Stimulated activated CD4-positive, alpha-beta T cell treated with anti-CD3 and anti-CD28 coated beads, Interleukin-1b, Interleukin-23, amount 100 ng/mL, for 24 hours (primary cell): ENCODE measurements at places on chromosomes 4 and X.

DNA sequence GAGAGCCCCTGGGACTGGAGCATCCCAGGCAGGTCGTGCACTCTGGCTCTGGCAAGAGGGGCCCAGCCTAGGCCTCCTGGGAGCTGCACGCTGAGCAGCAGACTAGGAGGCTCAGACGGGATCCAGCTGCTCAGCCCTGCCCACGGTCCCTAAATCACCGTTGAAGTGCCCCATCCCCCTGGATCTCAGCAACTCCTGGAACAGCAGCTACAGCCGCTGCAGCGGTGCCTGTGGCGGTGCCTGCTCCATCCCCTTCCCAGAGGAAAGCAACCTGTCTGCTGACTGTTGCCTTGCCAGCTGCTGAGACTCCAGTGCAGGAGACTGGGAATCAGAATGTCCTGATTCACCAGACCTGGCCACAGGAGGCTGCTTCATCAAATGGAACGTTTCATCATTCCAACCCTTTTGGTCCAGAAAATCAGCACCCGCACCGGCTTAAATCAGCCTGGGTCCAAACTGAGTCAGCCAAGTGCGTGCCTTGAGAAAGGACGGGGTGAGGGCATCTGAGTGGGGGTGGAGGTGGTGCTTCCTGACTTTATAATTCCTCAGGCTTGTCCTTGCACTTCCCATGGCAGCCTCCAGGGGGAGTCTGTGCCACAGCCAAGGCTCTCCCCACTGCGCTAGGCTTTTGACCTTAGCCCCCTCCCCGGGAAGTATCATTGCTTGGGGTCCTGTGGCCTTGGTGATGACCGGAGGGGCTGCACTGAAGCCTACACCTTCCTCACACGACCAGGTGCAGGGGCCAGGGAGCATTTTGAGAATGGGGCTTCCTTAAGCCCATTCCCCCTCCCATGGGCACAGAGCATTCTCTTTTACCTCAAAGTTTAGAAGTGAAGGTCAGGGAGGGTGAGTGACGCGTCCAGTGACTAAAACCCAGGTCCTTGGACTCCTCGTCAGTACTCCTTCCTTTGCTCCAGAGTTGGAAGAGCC is 6.5 kb downstream of the ZNF185 start:
- DNase-seq, result no peak

DNA sequence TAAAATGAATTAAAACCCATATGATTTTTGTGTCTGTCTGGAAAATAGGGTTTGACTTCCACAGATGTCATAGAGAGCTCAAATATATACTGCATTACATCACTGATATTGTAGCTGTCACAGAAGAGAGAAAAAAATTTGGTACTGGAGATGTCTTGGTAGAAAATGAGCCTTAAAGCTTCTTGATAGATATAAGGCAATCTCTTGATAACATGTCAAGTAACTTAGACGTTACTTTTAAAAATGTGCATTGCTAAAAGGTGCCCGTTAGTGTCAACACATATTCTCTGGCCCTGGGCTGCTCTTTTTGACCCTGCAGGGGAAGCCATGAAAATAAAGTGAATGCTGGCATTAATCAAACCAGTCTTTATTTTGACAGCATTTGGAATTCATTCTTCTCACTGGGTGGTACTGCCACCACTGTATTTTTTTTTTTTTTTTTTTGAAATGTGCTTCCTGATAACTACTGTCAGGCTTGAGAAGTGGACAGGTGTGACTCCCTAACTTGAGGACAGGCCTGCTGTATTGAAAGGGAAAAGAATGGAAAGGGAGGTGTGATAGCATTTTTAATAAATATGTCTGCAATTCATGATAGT is 53.0 kb upstream of the RAPGEF2 start:
- no peak for DNase-seq

DNA sequence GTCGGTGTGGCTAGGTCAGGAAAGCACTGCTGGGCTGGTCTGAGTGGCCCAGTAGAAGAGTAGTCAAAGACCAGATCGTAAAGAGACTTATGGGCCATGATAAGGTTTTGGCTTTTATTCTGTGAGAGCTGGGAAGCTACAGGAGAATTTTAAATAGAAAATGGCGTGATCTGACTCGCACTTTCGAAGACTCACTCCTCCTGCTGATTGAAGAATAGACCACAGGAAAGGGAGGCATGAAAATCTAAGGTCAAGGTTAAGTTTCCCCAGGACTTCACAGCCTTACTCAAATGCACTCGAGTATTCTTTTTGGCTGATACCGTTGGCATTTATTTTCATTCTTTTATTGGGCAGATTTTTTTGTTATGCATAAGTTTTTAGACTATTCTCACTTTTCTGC is 231.4 kb upstream of the ANKRD50 start:
- DNase-seq, result no peak

GRCh38 chr4:119585771-119586170 is 42.8 kb downstream of the PDE5A start:
- DNase-seq, result no peak

DNA sequence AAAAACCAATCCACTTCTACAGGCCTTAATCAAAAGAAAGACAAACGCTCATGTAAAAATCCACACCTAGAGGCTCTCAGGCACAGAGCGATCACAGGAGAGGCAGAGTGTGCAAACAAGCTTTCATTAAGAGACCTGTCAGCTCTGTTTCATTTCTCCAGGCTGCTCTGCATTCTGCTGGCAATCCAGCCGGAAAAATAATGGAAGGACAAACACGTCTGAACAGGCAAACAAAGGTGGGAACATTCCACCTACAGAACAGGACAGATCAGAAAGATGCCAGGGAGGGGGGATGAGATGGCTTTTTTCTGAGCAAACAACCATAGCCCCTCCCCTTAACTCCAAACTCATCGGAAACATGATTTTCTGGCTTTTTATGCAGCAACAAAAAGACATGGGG is 9.7 kb downstream of the SOD3 start:
- no peak for DNase-seq

- DNase-seq, result no peak
These were observed 208.8 kb downstream of the SH2D1A start for GRCh38 chrX:124555036-124555595.

GRCh38 chr4:52643785-52644244 is 15.3 kb downstream of the USP46 start:
- no peak for DNase-seq

GRCh38 chr4:182185491-182185890 is 57.7 kb upstream of the TENM3 start:
- DNase-seq, result no peak

DNA sequence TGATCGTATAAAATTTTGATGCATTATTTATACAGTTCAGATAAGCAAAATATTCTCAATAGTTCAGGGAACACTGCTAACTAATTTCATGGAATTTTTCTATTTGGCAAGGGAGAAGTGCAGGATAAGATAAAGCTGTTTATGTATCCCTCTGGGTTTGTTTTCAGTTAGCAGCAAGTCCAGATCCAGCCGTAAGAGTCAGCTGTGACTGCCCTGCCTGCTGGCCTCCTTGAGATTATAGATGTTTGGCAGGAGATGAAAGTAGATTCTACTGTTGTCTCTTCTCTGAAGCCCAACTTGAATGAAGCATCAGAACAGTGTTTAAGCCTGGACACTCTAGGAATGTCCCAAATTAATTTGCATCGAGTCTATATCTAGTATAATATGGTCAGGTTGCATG is 29.5 kb downstream of the ANTXR2 start:
- no peak for DNase-seq

DNA sequence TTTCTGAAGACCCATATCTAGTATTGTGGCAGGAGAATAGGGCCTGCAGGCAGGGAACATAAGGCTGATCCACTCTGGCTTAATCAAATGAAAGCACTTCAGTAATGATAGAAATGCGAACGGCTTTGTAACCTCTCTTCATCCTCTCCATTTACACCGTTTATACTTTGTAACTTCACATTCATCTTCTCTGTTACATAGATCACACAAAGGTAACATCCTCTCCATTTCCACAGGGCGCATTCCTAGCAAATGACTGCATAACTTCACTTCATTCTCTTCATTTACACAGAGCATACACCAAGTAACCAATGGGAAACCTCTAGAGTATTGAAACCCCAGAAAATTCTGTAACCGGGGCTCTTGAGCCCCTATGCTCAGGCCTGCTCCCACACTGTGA is 65.5 kb upstream of the SLC34A2 start:
- no peak for DNase-seq

DNA sequence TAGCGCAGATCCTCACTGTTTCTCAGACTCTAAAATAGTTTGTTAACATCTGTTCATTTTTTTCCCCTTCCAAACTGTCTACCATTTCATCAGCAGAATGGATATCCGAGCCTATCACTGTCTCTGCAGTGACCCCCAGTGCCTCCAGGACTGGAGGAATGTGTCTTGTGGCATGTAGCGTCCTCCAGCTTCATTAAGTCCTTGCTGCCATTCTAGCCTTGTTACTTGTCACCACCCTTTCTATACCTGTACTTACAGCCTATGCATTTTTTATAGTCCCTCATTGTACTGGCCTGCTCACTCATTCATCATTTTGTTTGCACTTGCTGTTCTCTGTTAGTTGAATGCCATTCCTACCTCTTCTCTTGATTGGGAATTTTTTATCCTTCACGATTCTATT is 179.1 kb downstream of the BMPR1B start:
- no peak for DNase-seq

DNA sequence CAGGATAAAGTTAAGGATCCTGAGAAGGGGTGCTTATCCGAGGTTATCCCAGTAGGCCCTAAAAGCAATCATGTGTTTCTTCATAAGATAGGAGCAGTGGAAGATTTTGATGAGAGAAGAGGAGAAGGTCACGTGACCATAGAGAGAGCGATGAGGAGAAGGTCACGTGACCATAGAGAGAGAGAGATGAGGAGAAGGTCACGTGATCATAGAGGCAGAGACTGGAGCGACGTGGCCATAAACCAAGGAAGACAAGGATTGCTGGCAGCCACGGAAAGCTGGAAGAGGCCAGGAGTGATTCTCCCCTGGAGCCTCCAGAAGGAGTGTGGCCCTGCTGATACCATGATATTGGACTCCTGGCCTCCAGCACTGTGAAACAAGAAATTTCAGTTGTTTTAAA is 38.4 kb upstream of the ZNF518B start:
- DNase-seq, result no peak

DNA sequence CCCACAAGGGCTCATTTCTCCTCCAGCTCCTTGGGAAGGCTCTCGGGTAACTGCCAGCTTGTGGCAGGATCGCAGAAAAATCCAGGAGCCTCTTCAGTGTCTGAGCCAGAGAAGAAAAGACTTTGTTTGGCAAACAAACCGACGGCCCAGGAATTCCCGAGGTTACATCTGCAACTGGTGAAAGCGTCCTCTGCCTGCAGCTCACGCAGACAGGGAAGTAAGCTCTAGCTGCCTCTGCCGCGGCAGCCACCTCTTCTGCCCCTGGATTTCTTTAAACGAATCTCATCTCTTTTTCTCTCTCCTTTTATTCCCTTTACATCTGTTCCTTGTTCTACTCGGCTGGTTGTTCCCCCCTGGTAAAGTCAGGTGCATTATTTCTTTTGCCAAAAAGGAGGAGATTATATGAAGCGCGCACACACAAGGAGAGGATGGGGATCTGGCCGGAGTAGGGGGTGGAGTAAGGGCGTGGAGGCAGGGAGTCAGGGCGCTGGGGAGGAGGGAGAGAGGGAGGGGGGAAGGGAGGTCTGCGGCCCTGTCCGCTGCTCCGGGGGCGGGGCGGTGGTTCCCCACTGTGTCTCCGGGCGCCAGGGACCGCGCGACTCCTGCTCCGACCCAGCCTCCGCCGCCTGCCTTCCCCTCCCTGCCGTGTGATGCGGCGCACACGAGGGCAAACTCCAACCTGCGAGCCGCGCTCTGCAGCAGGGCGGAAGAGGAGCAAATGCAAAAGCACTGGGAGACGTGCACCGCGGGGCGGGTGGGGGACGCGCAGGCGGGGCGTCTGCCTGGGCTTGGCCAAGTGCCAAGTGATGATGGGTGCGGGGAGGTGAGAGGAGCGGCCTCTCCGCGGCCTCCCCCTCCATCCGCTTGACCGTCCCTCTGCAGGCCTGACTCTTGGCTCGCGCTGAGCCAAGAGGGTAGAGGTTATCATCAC is at the start of gene DCHS2:
TSS of gene DCHS2 (minus strand) at position 459 of the 931 bp plus-strand sequence. CDS start at position 15, 444 bp downstream.
- DNase-seq, result no peak

DNA sequence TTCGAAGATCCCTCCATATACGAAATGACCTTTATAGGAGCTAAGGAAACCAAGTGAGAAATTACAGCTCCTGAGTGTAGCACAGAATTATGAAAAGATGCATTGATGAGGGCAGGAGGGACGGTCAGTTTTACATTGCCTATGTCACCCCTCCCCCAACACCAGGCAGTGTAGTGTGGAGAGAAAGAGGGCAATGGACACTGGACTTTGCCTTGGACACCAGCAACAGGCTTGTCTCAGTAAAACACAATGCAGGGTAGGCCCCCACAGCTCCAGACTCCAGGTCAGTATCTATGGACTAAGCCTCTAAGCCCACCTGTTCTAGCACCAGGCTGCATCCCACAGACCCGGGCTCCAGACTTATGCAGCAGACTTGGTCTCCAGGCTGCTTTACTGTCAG is 16.5 kb downstream of the APOOL start:
- DNase-seq, result no peak

GRCh38 chr4:6671648-6672047 is 22.0 kb upstream of the S100P start:
- no peak for DNase-seq

- no peak for DNase-seq
These were observed 279.3 kb upstream of the BMP3 start for GRCh38 chr4:80751200-80751599.

DNA sequence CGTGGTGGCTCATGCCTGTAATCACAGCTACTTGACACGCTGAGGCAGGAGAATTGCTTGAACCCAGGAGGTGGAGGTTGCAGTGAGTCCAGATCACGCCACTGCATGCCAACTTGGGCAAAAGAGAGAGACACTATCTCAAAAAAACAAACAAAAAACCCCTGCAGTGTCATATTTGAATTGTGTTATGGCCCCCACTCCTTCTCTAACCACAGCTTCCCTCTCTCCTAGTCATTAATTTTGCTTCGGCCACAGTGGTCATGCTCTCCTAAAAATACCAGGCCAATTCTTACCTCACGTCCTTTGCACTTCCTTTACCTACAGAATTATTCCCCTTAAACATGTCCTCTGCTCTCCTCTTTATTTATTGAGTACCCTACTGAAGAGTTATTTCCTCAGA is 206.1 kb downstream of the PPP3CA start:
- no peak for DNase-seq

DNA sequence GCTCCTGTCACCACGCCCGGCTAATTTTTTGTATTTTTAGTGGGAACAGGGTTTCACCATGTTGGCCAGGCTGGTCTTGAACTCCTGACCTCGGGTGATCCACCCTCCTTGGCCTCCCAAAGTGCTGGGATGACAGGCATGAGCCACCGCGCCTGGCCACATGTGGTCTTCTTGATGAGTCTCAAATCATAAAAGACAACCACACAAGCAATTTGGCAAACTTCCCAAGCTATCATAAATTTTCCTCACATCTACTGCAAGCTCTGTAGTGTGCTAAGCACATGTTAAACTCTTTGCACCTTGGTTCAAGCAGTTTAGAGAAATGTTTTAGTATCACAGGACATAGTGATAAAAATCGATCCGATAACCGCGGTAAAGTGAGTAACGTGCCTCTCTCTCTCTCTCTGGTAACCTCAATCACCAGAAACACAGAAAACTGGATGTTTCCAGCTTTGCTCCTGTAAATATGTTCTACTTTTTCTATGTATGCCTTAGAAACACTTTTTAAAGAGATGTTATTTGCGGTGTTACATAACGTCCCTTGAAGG is 256.8 kb downstream of the DHRSX start:
- no peak for DNase-seq
